ENCODE measurements at places on chromosomes 7 and 10.

GRCh38 chr7:24572997-24573553 lies at the start of gene PALS2:
Gene PALS2 (plus strand): TSS chr7:24573452. CDS start chr7:24623668, 50,216 bp downstream.
- DNase-seq: peak; percentile 5

- no peak for DNase-seq
These were observed 1308.2 kb downstream of the GATA3 start for GRCh38 chr10:9362721-9363120.

GRCh38 chr10:102870221-102870620 lies 951 bp downstream of the AS3MT start:
- no peak for DNase-seq

DNA sequence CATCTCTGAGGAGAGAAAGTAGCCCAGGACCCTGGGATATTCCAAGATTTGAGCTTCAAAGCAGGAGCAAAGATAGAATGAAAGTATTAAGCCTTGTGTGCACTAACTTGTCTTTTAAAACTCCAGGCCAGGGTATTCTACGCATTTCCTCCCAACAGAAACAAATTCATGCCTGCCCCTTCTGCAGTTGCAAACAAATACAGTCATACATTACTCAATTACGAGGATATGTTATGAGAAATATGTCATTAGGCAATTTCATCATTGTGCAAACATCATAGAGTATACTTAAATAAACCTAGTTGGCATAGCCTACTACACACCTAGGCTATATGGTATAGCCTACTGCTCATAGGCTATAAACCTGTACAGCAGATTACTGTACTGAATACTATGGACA lies 154.5 kb upstream of the KIAA1217 start:
- DNase-seq: no peak
